ENCODE measurements at places on chromosomes 3 and 15.
A peak's percentile ranks its signal among the peaks of the same experiment; 100 is the strongest.

GRCh38 chr15:48632651-48633050 lies 12.9 kb downstream of the FBN1 start:
- no peak for ATAC-seq

DNA sequence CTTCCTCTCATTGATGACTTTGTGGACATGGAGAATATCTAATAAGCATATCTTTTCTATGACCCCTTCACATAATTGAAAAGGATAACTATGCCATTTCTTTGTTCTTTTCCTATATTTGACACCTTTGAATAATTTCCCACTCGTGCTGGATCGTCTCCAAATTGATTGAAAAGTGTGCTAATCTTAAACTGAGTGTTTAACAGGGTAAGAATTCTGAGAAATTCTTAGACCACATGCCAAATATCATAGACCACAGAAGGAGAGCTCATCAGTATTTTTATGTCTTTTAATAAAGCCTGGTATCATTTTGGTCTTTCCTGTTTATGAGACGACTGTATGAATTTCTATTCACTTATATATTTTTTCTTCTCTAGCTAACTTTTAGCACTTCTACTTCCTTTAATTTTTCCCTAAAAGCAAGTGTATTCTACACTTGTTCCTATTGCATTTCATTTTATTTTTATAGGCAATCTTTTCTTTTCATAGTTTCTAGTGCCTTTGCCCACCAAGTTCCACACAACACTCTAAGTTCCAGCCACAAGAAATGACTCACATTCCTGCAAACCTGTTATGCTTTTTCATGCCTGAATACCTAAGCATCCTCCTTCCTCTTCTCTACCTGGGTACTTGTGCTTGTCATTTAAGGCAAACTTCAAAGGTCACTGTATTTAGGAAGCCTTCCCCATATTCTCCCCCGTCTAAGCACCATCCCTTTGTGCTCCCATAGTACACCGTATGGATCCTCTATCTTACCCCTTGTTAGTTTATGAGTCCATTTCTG lies 30.1 kb downstream of the KBTBD8 start:
- ATAC-seq, result no peak

- no peak for ATAC-seq
Observed at GRCh38 chr3:42438758-42439157, 28.3 kb upstream of the LYZL4 start.

DNA sequence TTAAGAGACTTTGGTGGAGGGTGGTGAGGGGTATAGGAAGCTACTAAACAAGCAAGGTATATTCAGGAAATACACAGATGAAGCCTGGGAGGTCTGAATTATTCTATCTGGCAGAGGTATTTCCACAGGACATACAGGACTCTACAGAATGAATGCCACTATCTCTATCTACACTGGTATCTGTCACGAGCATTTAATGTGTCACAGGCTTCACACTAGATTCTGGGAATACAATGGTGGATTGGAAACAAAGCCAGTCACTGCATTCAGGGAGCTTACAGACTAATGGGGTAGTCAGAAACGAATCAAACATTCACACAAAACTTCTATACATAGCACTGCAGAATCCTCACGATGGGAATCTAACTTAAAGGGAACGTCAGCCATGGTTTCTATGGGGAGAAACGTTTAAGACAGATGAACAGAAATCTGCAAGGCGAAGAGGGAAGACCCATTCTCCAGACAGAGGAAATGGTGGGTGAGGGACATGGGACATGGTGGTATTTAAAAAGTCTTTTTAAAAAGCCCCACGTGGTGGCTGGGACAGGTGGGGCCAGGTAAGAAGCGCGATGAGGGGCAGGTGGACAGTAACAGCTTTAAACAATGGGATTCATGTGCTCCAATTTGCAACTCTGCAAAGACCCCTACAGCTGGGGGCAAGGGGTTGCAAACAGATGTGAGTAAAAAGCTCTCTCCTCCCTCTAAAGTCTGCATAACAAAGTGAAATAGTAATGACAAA lies 16.5 kb downstream of the LRIG1 start:
- ATAC-seq, result no peak

DNA sequence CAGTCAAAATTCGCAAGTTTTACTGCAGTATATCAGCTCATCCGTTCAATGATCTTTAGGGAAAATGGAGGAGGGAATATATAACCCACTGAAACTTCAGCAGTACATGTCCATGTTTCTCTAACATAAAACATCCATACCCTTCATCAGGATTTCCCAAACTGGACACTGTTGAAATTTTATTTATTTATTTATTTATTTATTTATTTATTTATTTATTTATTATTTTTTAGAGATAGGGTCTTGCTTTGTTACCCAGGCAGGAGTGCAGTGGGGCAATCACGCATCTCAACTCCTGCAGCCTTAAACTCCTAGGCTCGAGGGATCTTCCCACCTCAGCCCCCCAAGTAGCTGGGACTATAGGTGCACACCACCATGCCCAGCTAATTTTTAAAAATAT lies 14.8 kb upstream of the HLTF start:
- no peak for ATAC-seq

GRCh38 chr15:76177491-76178040 lies 117.8 kb downstream of the TMEM266 start:
- ATAC-seq, result peak; percentile 95

GRCh38 chr3:116734243-116734642 lies 24.7 kb downstream of the TUSC7 start:
- ATAC-seq, result no peak

DNA sequence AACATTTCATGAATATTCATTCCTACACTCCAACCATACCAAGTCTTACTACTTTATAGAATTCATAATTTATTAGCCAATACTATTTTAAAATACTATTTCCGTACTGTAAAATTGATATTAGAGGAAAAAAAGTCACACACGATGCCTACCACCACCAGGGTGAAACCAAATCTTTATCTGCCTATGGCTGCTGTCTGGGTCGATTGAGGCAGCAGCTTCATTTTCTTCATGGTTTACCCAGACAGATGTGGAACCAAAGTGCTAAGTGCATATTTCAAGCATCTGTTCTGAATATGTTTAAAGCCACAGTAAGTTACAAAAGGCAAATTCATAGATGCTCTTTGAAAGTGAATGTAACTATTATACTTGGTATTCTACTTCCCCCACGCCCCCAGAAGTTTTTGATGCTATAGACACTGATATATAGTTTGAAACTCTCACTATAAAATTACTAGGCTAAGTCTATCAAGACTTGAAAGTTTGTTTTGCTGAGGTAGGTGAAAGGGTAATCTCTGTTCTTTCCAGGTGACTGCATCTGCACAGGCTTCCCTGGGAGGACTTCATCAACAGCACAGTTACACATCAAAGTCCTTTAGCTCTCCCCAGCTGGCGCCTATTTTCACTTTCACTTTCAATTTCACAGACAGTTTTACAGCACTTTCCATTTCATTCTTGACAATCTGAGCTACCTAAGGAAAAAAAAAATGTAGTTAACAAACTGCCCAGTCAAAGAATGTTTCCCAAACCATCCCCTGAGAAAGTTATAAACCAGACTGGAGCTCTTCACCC lies 113.9 kb downstream of the POLQ start:
- ATAC-seq, result no peak

DNA sequence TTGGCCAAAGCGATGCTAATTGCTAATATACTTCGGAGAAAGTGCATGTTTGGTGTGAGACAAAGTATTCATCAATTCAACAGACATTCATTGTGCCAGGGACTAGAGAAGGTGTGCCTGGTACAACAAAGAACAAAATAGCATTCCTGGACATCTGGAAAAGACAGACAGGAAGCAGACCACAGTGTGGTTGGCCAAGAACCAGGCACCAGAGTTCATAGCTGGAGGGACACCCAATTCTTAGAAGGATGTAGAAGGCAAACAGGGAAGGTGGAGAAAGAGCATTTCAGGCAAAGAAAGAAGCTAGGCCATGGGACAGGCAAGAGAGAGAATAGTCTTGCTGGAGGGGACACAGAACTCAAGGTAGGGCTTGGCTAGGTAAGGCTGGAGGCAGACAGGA lies 105.8 kb upstream of the ETV5 start:
- ATAC-seq, result no peak

- ATAC-seq, result peak; percentile 85
Observed at GRCh38 chr3:197317250-197317963, 19.0 kb upstream of the DLG1 start.

DNA sequence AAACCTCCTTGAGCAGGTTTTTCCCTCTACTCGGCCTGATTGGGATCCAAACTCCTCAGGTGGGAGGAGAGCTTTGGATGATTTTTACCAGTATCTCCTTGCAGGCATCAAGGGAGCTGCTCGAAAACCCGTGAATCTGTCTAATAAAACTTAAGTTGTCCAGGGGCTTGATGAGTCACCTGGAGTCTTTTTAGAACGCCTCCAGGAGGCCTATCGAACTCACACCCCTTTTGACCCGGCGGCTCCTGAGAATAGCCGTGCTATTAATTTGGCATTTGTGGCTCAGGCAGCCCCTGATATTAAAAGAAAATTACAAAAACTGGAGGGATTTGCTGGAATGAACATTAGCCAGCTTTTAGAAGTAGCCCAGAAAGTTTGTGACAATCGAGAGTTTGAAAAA lies 41.6 kb downstream of the ZBTB11 start:
- ATAC-seq, result no peak

GRCh38 chr3:10770547-10770946 lies 45.5 kb upstream of the SLC6A11 start:
- ATAC-seq, result no peak

DNA sequence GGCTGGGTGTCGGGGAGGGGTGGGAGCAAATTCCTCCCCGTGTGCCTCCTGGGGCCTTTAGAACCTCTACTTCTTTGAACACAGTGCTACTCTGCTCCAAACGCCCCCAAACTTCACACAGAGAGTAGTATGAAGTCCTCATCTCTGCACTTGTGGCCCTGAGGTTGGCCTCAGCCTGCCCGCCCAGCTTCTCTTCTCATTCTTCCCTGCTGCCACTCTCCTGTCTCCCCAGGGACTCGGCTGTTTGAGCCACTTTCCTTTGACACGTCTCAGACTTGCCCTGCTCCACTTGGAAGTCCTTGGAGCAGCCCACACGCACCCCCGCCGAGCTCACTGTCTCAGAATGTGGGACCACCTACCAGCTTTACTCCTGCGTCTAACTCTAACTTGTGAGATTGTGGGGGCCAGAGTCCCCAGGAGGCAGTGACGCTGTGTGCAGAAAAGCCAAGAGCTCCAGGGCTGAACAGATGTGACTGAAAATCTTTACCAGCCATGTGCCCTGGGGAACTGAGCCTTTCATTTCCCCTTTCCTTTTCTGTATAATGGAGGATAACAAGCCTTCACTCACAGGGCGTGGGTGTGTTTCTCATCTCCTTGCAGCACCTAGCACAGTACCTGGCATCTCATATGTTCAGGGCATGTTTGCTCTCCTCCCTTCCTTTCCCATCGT lies 233.6 kb upstream of the CTDSPL start:
- no peak for ATAC-seq

DNA sequence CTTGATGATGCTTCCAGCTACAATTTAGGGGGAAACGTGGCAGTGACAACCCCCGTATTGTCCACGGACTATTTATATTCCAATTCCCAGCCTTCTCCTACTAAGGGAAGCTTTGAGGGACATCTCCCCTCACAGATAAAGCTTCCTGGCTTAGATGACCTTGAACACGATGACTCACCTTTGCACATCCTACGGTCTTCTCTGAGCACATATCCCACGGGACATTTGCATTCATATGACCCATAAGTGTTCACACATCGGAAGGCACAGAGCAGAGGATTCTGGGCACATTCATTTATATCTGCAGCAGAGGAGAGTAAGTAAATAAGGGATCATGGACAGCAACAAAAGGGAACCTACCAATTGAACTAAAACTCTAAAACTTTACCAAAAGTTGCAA lies 101.5 kb downstream of the DUT start:
- ATAC-seq, result no peak

DNA sequence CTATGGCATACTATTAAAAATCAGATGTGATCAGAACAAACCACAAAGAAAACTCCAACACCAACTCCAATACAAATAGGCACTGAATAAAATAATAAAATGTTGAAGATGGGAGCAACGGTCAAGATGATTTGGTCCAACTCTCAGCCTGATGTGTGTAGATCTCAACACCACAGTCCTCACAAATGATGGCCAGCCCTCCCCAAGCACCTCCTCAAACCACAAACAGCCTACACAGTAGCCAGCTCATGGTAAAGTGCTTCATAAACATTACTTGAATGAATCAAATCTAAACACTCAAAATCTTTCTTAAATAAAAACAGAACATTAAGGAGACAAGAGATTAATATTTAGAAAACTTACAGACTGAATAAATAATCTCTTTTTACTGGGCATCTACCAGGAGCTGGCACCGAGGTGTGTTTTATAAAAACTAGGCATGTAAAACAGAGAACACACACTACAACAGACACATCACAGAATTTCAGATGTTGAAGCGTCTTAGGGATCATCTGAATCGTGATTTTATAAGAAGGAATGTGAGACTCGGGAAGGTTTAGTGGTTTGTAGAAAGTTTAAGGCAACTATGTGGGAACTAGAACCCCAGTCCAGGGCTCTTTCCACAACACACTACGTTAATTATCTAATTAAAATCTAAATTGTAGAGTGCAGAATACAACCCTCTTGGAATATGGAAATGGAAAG lies 102.4 kb downstream of the MYLK start:
- no peak for ATAC-seq

- no peak for ATAC-seq
Observed at GRCh38 chr3:31431321-31431720, 101.4 kb upstream of the STT3B start.

GRCh38 chr3:66485291-66485968 lies 15.4 kb downstream of the LRIG1 start:
- no peak for ATAC-seq

DNA sequence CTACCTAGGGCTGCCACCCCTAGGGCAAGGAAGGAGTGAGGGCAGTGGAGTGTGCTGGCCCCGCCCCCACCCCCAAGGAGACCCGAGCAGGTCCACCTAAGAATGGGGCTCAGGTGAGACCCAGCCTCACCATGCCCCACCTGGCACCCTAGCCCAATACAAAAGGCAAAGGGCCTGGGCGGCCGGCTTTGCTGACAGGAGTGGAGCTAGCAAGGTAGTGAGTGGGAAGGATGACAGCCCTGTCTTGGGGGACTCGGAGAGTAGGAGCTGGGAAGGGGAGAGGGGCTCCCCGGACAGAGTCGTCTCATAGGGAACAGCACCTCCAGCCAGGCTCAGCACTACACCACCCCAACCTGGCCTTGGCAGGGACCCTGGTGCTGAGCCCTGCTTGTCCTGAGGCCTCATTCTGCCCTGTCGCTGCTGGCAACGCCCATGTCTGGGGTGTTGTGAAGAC lies 12.1 kb downstream of the C15orf39 start:
- peak; percentile 8 for ATAC-seq

DNA sequence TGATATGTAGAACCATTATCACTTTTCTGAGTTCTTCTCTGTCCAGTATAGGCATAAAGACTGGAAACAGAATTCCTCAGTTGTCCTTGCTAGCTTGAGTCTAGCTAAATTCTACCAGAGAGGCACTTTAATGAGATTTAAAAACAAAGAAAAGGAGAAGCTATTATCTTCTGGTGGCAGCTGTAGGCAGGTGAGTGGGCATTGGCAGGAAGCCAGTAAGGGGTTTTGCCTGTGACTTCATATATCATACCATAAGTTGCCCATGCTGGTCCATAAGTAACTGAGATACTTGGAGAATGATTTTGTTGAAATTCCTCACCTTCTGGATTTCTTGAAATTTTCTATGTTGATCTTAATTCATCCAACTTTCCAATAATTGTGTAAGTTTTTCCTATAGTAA lies 402.3 kb upstream of the TGFBR2 start:
- ATAC-seq, result no peak

Measured in esophagus mucosa (tissue), 1 donor.